ENCODE measurements at places on chromosomes 2 and 18.

GRCh38 chr2:88350331-88351248 lies 101.9 kb downstream of the FOXI3 start:
- peak; percentile 43 for DNase-seq

GRCh38 chr2:7127687-7128086 lies 210.5 kb downstream of the RNF144A start:
- no peak for DNase-seq

DNA sequence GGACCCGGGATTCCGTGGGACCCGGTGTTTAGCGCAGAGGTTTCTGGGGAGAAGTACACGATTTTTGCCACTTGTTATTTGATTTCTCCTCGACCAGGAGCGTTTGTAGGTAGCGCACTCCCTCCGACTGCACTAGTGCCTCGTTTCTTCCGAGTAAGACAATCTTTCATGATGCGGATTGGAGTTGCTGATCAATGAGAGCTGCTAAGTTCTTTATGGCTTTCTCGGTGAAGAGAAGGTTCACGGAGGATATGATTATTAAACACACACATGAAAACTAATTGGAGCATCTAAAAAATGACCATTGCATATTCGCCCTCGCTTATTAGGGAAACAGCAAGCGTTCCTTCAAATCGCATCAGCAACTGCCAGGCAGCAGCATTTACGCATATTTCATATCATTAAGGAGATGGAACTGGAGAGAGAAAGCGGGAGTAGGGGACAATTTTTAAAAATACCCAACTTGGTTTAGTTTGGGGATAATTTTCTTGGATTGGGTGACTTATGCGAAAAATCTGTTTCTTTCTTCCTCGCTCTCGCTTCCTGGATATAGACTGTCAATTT lies 616 bp downstream of the EML6 start:
- no peak for DNase-seq

DNA sequence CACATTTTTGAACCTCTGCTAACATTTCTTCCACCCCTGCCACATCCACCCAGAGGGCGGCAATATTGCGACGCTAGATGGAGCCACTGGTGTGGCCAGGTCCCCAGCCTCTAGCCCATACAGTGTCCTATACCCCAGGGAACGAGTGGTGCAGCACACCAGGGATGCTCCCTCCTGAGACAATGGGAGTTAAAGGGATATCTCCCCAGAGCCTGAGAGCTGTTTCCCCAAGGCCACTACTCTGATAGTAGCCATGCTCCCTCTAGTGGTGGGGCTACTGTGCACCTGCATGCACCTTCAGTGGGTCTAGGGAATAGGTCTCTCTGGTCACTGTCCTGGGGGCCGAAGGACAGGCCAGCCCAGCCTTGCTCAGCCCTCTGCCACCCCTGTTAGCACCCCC lies 336.4 kb upstream of the FSHR start:
- DNase-seq, result no peak

DNA sequence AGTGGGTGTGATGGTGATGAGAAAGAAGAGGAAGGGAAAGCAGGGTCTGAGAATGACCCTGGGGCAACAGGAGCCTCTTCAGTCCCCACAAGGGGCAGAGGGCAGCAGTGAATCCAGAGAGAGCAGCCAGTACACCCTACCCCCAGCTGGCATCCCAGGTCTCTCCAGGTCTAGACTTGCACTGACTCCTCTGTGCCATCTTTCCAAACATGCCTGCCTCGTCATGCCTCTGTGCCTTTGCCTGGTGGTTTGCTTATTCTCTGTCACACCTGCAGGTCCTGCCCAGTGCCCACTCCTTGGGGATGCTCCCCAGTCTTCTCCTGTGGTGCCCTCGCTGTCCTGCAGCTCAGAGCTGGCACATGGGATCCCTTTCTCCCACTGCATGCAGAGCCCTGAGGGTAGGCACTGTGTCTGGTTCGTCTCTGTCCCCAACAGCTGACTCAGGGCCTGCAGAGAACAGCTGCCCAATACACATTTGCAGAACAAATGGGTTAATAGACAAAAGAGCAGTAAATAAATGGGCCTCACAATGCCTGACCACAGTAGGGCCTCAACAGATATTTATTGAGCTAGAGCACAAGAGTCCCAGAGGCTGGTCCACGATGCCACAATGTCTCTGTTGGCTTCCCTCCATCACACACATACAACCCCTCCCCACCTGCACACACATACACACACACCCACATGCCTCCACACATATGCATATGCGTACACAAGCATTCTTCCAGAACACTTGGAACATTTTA lies 89.8 kb downstream of the HS1BP3 start:
- no peak for DNase-seq

GRCh38 chr2:7829241-7829640 lies 852.6 kb upstream of the ID2 start:
- no peak for DNase-seq

GRCh38 chr18:49631146-49631866 lies 69.4 kb downstream of the LIPG start:
- DNase-seq, result no peak

- peak; percentile 34 for DNase-seq
Measured at GRCh38 chr18:12271376-12272235, 17.4 kb downstream of the CIDEA start.

GRCh38 chr2:236626391-236627150 lies 56.9 kb downstream of the ACKR3 start:
- no peak for DNase-seq

DNA sequence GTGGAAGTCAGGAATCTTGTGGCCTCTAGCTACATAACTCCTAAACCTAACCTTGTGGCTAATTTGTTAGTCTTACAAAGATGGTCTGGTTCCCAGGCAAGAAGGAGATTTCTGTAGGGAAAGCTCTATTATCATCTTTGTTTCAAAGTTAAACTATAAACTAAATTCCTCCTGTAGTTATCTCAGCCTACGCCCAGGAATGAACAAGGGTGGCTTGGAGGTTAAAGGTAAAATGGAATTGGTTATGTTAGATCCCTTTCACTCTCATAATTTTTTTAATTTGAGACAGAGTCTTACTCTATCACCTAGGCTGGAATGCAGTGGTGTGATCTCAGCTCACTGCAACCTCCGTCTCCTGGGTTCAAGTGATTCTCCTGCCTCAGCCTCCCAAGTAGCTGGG lies 24.6 kb upstream of the PDK1 start:
- no peak for DNase-seq

DNA sequence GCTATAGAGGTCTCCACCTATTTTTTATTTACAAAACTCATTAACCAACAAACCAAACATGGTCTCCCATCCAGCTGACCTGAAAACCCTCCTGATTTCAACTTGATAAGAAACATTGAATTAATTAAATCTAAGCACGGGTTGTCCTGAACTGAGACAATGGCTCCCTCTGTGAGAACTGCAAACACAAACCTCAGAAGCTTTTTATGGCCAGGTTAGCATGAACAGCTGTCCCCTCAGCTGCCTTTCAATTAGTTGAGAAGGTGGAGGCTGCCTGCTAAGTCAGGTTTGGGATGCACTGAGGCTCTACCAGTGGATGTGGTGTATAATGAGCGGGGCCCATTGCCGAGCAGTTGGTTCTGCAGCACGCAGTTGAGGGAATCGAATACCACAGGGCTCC lies 258.5 kb upstream of the DDX18 start:
- DNase-seq, result no peak

DNA sequence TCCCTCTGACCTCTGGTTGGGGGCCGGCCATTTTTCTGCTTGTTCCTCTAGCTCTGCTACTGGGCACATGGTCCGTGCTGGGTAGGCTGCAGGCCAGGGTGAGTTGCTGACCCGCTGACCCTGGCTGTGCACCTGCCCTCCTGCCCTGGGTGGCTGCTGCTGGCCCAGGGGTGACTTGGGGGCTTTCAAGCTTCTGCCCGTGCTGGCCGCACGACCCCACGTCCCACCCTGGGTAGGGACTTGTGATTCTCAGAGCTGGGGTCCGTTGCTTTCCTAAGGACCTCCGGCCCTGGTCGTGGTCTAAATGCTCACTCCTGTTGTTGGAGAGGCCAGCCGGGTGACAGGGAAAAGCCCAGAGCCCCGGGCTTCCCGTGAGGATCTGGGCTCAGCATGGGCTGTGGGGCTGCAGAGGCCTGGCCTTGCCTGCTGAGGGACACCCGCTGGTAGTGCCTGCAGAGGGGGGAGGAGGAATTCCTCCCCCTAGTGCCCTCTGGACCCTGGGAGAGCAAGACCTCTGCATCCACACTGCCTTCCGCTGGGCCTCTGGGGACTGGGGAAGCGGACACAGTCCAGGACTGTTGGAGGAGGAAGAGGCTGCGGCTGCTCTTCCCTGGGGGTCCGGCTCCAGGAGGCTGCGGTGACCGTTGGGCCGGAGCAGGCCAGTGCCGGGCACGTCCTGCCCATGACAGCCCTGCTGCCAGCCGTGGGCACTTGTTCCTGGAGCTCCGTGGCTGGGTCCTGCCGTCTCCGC lies 6.3 kb upstream of the GAL3ST2 start:
- DNase-seq, result no peak

- DNase-seq, result no peak
Measured at GRCh38 chr2:197633109-197633657, 42.2 kb downstream of the RFTN2 start.

GRCh38 chr2:74005786-74006185 lies 21.1 kb downstream of the TET3 start:
- DNase-seq, result no peak

- no peak for DNase-seq
Measured at GRCh38 chr2:16653799-16654198, 11.8 kb downstream of the CYRIA start.

DNA sequence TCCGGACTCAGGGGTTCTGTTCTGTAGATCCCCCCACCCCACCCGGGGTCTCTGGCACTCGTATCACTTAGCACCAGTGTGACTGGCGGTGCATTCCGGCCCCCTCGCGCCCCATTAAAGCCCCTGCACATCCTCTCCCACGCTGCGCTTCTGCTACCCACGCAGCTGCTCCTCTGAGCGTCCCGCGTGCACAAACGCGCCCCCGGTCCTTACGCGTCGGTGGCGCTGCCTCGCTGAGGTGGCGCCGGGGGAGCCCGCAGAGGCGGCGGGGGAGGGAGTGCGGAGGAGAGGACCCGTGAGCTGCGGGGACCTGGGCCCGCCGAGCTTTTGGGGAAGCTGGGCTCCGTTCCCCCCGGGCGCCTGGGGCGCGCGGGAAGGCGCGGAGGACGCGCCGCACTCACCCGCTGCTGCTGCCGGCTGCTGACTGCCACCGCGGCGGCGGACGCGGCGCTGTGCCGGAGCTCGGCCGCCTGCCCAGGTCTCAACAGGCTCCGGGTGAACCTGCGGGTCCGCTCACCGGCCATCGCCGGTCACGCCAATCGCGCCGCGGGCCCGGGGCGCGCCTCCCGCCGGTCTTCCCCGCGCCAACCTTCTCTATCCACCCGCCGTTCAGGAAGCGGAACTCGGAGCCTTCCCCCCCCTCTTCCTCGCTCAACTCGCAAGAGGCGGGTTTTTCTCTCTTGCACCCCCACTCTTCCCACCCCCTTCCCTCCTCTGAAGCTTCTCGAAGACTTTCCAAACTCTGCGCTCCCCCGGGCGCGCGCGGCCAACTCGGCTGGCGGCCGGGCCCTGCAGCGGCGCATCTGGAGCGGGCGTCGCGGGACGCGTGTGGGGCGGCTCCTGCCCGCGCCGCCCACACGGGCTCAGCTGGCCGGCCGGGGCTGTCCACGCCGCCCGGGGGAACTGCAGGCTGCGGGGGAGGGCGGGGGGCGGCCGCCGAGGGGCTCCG lies at the start of gene DOCK10:
Gene DOCK10 (minus strand): TSS at position 618 of the 949 bp plus-strand sequence. CDS start 94 bp downstream, at position 524.
- peak; percentile 31 for DNase-seq

GRCh38 chr2:214185546-214185945 lies 225.3 kb upstream of the VWC2L start:
- no peak for DNase-seq

DNA sequence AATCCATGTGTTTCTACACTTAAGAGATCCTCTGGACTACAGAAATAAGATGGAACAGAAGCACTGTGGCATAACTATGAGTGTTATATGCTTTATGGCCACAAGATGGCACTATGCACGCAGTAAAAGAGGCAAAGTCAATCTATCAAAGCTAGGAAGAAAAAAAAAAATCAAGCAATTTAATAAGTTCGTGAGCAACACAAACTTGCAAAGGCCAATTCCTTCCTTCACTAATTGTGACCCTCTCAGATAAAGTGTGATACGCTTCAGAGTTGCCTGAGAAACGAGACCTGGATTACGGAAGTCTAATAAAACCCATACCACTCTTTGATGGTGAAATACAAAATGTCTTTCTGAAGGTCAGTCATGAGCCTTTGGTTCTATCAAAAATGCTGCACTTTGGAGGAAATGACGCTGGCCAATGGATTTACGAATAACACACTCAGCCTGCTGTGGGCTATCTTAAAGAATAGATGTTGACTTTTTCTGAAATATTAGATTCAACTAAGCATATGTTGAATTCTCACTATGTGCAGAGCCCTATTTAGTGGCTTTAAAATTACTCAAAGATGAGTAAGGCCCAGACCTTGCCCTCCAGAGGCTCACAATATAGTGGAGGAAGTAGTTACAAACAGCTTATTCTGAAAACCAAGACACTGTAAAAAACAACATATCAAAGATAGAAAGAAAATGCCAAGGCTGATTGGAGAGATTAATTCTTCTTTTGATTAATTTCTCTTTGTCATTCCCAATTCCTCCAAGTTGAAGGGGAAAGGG lies 35.5 kb upstream of the TTR start:
- DNase-seq, result no peak

GRCh38 chr2:207333599-207334300 lies 168.0 kb upstream of the KLF7 start:
- no peak for DNase-seq

GRCh38 chr2:184205048-184205596 lies 393.2 kb upstream of the ZNF804A start:
- no peak for DNase-seq

- no peak for DNase-seq
Measured at GRCh38 chr2:85584857-85585780, 888 bp downstream of the VAMP5 start.

DNA sequence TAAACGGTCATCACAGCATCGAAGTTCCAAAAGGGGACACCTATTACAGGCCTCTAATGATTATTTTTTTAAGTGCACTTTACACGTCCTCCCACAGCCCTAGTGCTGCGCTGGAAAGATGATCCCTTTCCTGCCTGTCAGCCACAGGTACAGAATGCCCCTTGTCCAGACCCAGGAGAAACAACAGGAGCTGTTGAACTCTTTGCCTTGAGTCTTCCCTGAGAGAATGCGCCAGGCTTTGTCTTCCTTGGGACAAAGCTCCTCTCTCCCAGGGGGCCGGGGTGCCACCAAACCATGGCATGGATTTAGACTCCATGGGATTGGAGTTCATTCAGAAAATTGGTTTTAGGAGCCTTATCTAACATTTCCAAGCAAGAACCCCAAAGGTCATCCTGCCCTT lies 319.0 kb upstream of the SOX11 start:
- DNase-seq, result no peak

DNA sequence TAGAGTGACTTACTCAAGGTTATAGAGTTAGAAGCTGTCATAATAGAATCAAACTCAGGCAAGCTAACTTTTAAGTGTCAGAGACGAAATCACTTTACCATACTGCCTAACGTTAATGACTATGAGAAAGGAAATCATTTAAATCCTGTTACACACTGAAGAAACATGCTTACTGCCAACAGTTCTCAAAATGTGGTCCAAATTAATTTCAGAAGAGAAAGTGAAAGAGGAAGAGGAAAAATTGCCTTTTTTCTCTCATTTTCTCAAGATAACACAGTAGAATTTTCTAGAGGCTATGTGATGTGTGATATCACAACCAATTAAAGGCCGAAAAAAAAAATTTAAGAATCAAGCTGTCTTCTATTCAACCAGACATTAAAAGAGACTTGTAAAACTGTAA lies 1362.7 kb upstream of the CHAC2 start:
- DNase-seq, result no peak

All from stimulated activated CD4-positive, alpha-beta T cell treated with anti-CD3 and anti-CD28 coated beads, Interleukin-12 subunit alpha, Interleukin-12 subunit beta, amount 100 ng/mL, for 24 hours (primary cell).